ENCODE measurements at places on chromosomes 7 and 10. TPM values are rescaled to one million over a fixed set of nuclear protein-coding genes. Genes with fewer than 3 reads are reported as not detected.

DNA sequence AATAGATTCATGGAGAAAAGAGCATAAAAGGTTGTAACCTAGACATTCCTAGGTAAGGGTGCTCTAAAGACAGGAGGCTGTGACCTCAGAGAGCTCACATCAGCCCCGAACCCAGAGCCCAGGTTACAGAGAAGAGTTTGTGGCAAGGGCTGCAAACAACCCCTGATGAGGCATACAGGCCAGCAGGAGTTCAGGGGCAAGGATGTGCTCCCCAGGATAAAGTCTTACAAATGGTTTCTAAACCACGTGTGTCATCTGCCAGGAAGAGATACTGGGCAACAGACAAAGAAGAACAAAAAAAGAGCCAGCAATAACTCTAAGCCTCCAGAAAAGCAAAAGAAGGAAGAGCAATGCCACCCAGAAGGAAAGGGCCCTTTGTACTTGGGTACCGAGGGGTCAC, 27.7 kb downstream of the NCAPG2 start:
- DNase-seq = peak; percentile 41

The VAX1 gene
- polyA plus RNA-seq = not detected

The GIMAP5 gene
- polyA plus RNA-seq = not detected

- no peak for DNase-seq
Observed at GRCh38 chr7:55272328-55272727, 92.8 kb upstream of the LANCL2 start.

DNA sequence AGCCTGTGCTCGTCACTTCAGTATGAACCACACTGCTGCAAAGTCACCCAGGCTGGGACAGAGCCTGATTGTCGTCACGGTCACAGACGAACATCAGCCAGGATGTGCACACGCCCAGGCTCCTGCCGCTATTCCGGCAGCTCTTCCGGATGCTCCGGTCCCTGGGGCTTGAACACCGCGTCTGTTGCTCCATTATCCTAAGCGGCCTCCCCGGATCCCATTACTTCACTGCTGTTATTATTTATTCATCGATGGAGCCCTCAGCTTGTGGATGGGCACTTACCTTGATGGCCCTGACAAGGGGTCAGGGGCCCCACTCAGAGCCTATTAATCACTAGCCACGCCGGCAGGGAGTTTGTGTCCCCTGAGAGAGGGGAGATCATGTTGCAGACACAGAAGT, 120.8 kb upstream of the PCBD1 start:
- DNase-seq = no peak

The EIF5AL1 gene
- 6.1 TPM for polyA plus RNA-seq

GRCh38 chr10:1376384-1376945, 320.3 kb downstream of the WDR37 start:
- DNase-seq = no peak

The CHRM2 gene
- polyA plus RNA-seq = 1.8 TPM

The ADAM12 gene
- 58.4 TPM for polyA plus RNA-seq

DNA sequence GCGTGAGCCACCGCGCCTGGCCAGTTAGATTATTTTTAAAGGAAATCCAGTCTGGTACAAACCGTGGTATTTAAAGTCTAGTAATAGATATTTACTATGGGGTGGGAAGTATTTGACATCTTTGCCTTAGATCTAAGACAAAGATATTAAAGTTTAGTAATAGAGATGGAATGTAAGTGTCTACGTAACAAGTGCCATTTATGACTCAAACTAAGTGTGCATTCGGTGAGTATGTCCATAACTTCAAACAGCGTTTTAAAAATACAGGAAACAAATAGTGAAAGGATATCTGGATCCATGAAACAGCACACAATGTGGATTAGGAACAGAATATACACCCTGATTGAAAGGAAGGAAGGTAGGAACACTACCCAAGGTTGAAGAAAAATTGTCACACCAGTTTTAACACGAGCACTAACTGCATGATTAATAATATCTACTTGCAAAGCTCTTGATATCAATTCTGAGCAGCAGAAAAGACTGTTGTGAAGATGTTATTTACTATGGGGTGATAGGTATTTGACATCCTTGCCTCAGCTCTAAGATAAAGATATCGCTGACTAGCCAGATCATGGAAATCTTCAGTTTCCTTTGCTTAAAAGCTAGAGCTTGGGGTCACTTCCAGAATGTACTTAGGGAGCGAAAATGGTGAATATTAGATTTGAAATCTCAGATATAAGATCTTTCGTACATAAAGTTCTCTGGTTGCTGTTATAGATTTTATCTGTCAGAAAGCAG, 48.7 kb downstream of the EPC1 start:
- peak; percentile 84 for DNase-seq

- DNase-seq = peak; percentile 90
Observed at GRCh38 chr7:46387646-46388045, 466.6 kb upstream of the IGFBP3 start.

The SCIN gene
- polyA plus RNA-seq = 0.68 TPM

- no peak for DNase-seq
Observed at GRCh38 chr7:24582166-24582565, 8.9 kb downstream of the PALS2 start.

The SPDYE9 gene
- polyA plus RNA-seq = 0.38 TPM

- DNase-seq = no peak
Observed at GRCh38 chr7:143382791-143383641, 1.9 kb downstream of the ZYX start.

The TEX47 gene
- polyA plus RNA-seq = not detected

DNA sequence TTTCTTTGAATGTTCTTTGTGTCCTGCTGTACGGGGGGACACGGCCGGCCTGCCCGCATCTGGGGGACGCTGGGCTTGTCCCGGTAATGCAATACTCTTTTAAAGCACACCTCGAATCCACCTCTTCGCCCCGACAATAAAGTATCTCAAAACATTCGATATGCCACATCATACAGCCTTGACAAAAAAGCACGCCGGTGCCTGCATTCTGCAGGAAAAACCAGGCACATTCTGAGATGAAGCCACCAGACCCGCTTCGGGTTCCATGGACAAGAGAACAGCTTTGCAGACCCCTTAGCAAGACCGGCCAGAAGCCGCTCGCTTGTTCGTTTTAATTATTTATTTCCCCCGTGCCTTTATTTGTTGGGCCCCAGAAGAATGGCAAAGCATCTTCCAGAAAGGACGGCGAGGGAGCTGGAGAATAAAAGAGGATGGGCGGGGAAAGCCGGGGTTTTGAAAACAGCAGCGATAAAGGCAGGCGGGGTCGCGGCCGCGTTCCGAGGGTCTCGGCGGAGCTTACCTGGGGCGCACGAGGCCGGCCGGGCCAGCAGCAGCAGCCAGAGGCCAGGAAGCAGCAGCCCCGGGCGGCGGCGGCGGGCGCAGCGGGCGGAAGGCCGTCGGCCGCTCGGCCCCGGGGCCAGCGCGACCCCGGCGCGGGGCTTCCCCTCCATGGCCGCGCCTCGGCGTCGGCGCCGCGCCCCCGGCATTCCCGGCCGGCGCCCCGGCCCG, 462 bp downstream of the KIAA1549 start:
- peak; percentile 43 for DNase-seq

The SHOC2 gene
- 68.0 TPM for polyA plus RNA-seq

DNA sequence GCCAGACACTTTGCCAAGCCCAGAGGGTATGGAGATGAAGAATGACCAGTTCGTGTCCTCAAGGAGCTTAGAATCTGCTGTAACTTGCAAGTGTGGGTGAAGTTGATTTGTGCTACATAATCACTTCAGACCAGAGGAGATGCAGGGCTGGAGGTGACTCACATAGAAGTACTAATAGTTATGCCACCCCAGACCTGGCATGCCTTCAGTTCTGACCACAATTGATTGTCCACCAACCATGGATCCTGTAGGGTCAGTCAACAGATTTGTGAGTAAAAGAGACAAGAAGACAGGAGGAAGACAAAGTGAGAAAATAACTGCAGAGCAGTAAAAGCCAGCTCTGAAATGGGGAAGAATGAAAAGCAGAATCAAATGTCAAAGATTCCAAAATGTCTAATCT, 51.2 kb upstream of the BMPER start:
- DNase-seq = peak; percentile 91

The TET1 gene
- polyA plus RNA-seq = 0.84 TPM

DNA sequence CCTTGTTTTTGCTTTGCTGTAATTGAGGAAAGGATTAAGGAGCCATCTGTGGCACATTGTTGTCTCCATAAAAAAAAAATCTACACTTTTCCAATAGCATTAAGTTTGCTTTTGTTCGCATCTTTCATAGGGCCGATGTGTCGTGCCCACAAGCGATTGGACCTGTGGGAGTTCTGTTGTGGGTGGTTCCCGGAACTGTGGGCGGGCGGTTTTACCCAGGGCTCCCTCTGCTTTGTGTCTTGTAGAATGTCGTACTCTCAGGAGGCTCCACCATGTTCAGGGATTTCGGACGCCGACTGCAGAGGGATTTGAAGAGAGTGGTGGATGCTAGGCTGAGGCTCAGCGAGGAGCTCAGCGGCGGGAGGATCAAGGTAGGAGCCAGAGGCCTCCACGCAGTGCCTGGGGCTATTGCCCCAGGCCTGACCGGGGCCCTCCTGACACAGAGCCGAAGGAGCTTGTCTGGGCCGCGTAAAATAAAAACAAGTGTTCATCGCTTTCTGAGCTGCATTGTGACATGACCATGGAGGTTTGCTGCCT, 92.4 kb downstream of the ACTR3B start:
- no peak for DNase-seq

The PARD3 gene
- polyA plus RNA-seq = 7.7 TPM

- peak; percentile 63 for DNase-seq
Observed at GRCh38 chr10:74244097-74244685, 93.2 kb downstream of the ADK start.

Measured in GM23248 (cell line).